ENCODE measurements at places on chromosomes 4 and X.

GRCh38 chrX:150806827-150807226, 91.6 kb downstream of the CD99L2 start:
- no peak for DNase-seq

GRCh38 chr4:4855301-4856070, 4.0 kb upstream of the MSX1 start:
- no peak for DNase-seq

DNA sequence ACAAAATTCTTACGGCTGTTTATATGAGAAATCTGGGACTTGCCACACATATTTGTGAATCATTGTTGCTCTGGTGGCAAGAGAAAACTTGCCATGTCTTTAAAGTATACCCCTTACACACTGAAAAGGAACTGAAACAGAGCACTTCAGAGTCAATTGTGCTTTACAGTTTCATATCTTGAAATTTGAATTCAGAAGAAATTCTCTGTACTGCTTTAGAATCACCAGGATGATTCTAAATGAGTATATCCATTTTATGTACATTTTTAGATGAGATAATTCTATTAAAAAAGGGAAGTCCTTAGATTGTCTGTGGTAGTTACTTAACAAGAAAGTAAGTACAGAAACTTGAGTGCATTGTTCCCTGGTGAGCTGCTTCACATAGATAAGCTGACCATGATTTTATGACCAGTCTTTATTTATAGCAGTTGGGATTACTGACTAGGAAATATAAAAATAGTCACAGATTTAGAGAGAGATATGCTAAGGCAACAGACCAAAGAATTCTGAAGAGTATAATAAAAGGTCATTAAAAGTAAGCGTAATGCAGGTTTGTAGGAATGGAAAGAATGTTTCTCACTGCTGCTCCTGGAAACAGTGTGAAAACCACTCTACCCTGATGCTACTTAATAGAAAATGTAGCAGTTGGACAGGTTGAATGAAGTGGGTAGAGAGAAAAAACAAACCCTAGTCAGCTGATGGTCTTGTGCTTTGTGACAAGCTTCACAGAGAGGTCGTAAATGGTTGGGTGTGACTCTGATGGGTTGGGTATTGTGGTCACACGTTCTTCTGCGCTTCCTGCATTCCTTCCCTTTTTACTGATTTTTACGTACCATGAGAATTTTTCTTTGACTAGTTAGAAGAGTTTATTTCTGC, 41.0 kb downstream of the FNIP2 start:
- DNase-seq: peak; percentile 92

DNA sequence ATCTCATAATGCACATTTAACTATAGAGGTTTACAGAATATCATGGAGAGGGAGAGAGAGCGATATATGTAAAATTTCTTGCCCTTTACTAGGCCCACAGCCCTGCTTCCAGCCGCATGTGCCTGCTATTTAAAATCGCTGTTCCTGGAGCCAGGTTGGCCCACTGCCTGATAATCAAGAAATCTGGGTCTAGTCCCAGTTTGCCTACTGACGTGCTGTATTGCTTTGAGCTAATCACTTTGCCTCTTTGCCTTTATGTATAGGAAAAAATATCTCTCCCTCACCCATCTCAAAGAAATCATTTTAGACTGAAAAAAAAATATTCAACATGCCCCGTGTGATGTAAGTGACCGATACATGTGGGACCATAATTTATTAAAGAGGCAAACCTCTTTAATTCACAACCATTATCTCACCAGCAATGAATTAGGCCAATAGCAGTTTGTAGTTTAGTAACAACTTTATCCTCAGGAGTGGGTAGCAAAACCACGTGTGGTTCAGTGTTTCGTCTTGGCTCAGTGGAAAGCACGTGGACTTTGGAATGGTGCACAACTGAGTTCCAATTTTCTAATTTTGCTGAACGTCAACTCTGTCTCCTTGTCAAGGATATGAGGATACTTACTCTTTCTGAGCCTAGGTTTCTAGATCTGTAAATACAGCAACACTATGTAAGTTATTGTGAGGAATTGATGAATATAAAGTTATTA, 62.6 kb downstream of the GRXCR1 start:
- no peak for DNase-seq

DNA sequence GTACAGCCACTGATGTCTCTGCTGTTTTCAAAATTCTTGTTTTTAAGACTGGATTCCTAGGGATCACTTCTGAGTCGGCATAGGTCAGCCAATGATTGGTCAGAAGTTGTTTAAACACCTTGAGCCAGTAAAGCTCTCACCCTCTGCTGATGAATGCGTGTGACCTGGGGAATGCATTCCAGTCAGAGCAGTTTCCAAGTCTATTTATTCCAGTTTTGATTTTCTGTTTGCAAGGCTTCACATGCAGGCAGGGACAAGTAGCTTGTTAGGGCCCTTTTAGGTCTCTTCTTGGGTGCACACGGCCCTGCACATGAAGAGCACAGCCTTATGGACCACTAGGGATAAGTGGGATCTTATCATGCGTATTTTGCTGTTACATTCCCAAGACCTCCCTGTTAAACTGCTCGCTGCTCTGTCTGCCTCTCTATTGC, 47.0 kb downstream of the KLHL15 start:
- DNase-seq: no peak

- DNase-seq: peak; percentile 70
Observed at GRCh38 chr4:146243141-146243882, 29.0 kb downstream of the REELD1 start.

- peak; percentile 0 for DNase-seq
Observed at GRCh38 chr4:72084587-72085011, 52.8 kb downstream of the NPFFR2 start.

DNA sequence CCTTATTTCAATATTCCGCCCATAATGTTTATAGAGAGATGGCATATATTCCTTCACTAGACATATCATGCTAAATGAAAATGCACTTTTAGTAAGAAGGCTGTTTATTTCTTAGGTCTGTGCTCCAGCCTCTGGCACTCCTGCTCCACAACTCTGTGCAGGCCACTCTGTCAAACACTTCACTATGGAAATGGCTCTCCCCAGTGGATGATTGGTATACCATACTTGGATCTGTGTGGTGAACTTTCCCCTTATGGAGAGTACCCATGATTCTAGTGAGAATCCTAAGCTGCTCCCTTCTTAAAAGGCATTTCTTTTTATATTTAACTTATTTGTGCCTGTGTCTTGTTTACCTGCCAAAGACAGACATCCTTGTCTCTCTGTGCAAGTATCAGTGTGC, 480.1 kb upstream of the GALNT7 start:
- no peak for DNase-seq

- DNase-seq: peak; percentile 7
Observed at GRCh38 chrX:46268412-46268811, 276.8 kb downstream of the ZNF674 start.

- DNase-seq: no peak
Observed at GRCh38 chr4:92091335-92091734, 212.4 kb upstream of the GRID2 start.

DNA sequence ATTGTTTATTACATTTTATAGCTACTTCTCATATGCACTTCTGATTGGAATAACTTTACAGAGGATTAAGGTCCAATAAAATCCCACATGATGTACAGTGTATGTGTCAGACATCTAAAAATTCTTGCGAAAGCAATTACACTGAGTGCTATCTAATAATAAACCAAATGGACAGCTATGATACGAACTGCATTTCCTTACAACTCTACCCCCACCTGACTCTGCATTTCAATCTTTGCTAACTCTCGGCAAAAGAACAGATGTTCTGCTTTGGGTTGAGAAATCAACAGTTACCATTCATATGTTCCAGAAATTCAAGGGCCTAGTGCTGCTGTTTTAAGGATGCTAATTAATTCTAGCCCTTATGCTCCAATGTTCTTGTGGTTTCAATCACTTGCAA, 287.9 kb upstream of the NOCT start:
- no peak for DNase-seq

GRCh38 chr4:40718586-40718985, 31.2 kb upstream of the NSUN7 start:
- DNase-seq: no peak

DNA sequence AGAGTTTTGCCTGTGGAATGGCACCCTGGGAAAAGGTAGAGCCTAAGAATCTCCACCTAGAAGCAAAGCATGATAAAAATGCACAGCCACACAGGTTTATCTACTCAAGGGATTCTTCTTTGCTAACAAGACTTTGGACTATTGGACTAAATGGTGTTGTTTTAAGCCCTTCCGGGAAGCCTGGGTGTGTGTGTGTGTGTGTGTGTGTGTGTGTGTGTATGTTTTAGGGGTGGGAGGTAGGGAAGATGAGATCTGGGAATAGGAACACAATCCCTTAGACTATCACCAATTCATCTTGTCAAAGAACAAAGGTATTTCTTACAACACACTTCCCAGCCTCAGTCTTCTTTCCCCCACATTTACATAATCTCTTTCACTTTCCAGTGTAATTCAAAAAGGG, 327.5 kb upstream of the FGF16 start:
- DNase-seq: no peak

DNA sequence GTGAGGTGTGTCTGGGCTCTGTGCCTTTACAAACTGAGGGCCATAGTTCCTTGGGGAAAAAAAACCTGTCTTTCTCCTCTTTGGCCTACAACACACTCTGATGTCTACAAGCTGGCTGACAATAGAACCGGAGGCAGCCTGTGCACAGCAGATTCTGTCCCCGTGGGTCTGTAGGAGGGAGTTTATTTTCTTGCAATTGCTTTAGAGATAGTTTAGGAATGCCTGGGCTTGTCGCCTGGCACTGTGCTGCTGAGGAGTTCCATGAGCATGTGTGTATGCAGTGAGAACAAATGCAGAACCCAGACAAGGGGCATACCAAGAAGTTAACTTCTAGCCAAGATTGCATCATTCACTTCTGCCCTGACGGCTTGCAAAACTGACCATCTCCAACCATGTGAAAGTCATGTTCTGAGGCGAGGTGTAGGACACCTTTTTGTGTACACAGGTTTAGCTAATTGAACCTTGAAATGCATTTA, 54.1 kb downstream of the CCNI start:
- no peak for DNase-seq

DNA sequence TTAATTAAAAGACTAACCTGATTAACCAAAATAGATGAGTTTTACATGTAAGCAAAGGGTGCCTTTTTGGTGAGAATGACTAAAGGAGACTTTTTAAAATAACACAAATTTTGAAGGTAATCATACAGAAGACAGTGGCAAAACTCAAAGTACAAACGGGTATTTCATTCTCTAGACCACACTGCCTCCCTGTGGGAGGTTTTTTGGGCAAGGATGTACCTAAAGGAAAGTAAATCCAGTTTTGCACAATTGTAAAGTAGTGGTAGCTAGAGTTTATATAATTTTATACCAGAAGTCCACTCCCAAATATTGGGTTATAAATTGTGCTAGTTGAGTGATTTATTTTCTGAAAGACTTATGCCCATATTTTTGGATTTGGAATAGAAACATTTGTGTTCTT, 201.0 kb downstream of the PAPSS1 start:
- DNase-seq: no peak

GRCh38 chr4:91527056-91527455, 776.7 kb upstream of the GRID2 start:
- DNase-seq: no peak

DNA sequence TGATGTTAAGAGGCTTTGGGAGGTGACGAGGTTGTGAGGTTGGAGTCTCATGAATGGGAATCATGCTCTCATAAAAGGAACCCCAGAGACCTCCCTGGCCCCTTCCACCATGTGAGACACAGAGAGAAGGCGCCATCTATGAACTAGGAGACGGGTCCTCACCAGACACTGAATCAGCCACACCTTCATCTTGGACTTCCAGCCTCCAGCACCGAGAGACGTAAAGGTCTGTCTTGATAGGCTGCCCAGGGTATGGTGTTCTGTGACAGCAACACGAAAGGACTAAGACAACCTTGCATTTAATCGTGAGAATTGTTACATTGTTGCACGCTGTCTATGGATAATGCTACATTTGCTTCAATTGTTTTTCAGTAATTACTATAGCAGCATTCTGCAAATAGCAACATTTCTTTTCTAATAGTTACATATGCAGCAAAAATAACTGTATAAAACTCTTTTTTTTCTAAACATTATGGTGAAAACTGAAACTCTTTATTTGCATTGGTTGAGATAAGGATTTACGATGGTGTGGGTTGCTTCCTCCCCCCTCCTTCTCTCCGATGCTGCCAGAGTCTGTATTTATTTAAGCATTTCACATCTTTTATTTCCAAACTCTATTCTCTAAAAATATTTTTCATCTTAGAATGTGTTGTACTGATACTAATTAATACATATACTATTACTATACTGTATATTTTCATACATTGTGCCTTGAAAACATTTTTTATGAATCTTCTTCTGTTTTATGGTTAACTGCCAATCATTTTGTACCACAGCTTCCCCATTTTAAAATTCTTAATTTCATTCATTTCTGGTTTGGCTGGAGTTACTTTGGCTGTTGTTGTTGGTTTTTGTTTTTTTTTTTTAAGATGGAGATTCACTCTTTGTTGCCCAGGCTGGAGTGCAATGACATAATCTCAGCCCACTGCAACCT, 26.4 kb upstream of the AKAP17A start:
- no peak for DNase-seq

- no peak for DNase-seq
Observed at GRCh38 chr4:7414736-7415510, 19.8 kb downstream of the PSAPL1 start.

DNA sequence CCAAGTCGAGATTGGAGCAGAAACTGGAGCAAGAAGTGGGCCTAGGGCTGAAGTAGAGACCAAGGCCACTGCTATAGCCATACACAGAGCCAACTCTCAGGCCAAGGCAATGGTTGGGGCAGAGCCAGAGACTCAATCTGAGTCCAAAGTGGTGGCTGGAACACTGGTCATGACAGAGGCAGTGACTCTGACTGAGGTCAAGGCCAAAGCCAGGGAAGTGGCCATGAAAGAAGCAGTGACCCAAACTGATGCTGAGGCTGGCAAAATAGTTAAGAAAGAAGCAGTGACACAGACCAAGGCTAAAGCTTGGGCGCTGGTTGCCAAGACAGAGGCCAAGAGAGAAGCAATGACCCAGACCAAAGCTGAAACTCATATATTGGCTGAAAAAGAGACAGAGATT, 3.5 kb downstream of the ARMCX4 start:
- no peak for DNase-seq

- DNase-seq: no peak
Observed at GRCh38 chr4:80812145-80812544, 218.4 kb upstream of the BMP3 start.

DNA sequence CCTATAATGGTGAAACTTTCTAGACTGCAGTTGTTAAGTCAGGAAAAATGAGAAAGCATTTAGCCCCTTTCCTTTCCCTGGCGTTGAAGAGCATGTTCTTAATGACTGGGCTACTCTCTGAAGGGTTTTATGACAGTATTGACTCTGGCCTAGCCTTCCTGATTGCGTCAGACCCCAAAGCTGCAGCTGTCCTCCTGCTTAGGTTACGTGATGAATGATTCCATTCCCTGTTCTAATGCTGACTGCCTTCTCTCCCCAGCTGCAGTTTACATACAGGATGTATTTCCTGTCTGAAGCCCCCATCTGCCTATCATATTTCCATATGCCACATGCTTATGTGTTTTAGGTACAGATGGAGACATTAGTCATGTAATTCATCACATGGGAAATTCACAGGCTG, 105.8 kb upstream of the EGFL6 start:
- DNase-seq: peak; percentile 49

- no peak for DNase-seq
Observed at GRCh38 chrX:4268676-4269075, 555.2 kb upstream of the PRKX start.
